ENCODE measurements at places on chromosomes 1 and 21.

DNA sequence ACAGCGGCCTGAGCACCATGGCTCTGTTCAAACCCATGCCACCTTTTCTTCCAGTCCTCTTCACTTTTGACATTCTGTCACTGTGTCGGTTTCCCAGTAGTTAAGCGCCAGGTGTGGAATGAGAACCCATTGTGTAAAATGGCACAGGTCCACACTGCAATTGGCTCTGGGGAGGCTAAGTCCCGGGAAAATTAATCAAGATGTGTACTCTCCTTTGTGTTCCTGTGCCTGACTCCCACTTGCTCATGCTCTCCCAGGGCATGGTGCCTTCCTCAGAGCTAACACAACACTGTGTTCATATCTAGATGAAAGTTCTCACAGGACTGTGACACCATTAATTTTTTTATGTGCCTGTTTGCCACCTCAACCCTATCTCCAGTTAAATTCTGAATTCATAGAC, 59.0 kb upstream of the BTG3 start:
- no peaks in the 10 kb centered on the region for H3K36me3 ChIP-seq
- H3K27ac ChIP-seq = no peak overlapping the region
- H3K4me1 ChIP-seq = no peaks in the 10 kb centered on the region
- no peaks in the 10 kb centered on the region for H3K27me3 ChIP-seq

DNA sequence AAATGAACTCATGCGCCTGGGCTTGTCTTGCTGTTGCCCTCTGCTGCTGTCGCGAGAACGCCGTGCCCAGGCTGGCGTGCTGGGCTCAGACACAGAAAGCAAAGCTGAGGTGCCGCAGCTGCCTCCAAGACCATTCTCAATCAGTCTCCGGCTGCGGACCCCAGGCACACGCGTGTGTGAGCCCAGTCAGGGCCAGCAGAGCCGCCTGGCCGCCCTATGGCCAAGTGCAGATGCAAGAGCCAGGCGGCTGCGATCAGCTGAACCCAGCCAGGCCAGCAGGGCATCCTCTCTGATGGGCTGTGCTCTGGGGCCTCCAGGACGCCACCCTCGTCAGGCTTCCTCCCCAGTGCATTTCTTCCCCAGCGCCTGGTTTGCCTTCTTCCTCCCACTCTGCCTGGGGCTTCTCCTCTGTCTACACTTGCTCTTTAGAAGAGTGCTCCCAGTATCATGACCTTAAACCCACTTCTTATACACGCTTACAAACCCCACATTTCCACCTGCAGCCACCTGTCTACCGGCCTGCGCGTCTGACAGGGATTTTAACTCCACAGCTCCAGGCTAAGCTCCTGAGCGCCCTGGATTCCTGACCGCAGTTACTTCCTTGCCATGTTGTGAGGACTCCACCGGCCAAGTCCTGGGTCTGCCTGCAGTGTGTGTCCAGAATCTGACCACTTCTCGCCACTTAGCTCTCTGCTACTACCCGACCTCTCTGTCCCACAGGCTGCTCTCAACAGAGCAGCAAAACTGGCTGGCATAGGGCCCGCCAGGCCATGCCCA, 21.7 kb upstream of the LRRC47 start:
- no peak for DNase-seq
- H3K27ac ChIP-seq = no peak overlapping the region
- H3K4me3 ChIP-seq = no peak overlapping the region
- H3K27me3 ChIP-seq = no peaks in the 10 kb centered on the region
- no peaks in the 10 kb centered on the region for H3K4me1 ChIP-seq

DNA sequence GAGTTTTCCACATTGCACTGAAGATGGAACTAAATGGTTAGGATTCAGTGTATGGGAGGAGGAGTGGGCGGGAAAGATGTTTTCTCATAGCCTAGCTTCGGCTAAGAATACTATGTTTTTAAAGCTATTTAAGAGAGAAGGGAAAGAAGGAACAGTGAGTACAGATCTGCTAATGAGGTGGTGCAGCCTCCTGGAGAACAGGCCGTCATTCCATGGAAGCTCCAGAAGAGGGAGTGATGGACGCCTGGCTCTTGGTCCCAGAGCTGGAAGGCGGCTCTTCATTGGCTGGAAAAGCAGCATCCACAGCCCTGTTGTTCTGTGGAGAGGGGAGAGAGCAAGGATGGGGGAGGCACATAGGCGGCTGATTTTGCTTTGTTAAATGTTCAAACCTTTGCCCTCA, 6.9 kb downstream of the CAMK1G start:
- peaks cover 2% of the 10 kb centered on the region for H3K4me1 ChIP-seq
- H3K36me3 ChIP-seq = no peaks in the 10 kb centered on the region
- no peak overlapping the region for H3K4me3 ChIP-seq

DNA sequence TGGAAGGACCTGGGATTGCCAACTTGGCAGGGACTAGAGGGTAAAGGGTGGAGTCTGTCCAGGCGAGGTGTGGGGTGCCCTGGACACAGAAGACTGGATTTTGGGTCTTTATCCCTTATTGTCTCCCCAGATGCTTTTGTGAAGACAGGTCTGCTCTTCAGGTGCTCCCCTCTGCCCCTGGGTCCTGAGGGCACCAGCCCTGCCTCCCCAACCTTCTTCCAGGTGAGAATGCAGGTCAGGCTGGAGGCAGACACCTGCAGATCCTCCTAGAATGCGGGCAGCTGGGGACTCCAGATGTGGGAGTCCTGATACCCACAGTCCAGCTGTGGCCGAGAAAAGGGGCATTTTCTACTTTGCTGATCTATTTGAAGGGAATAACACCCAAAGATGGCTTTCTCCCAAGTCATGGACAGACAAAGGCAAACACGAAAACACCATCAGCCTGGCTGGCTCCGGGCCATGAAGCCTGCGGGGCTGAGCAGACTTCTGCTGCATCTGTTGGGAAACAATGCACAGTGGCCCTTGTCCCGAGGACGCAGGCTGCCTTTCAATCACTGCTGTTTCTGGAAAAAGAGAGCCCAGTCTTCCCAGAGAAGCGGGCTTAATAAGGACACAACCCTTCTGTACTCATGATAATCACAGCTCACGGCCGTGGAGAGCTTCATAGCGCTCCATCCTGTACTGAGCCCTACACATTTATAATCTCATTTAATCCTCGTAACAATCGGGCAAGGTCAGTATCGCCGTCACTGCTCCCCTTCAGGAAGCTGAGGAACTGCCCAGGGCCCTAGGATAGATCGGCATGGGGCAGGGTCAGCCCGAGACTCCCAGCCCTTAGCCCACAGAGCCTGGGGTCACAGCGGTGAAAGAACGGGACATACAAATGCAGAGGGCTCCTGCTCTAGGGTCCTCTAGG, 62.0 kb upstream of the ABCG1 start:
- DNase-seq = peak; percentile 49
- no peak overlapping the region for H3K4me3 ChIP-seq
- no peaks in the 10 kb centered on the region for H3K4me1 ChIP-seq
- no peak overlapping the region for H3K27ac ChIP-seq

- no peaks in the 10 kb centered on the region for H3K27me3 ChIP-seq
- no peak overlapping the region for H3K27ac ChIP-seq
- no peaks in the 10 kb centered on the region for H3K36me3 ChIP-seq
These were observed 57.1 kb downstream of the TGFB2 start for GRCh38 chr1:218401998-218402785.

GRCh38 chr1:241817956-241818612, 29.9 kb upstream of the EXO1 start:
- no peaks in the 10 kb centered on the region for H3K36me3 ChIP-seq
- H3K4me1 ChIP-seq = no peaks in the 10 kb centered on the region
- DNase-seq = no peak
- no peak overlapping the region for H3K4me3 ChIP-seq
- H3K27me3 ChIP-seq = no peaks in the 10 kb centered on the region
- no peak overlapping the region for H3K27ac ChIP-seq

DNA sequence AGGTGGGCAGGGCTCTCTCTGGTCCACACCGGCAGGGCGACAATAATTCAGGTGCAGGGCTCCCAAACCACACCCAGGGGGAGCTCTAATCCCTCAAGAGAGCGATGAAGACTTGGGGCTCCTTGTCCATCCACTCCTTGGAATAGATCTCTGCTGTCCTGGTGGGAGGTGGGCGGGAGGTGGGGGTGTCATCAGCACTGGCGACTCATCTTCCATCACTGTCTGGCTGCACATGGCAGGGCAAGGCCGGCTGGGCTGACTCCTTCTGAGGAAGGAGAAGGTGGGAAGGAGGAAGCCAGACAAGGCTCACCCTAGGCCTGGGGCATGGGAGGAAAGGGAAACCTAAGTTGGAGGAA, 29.3 kb downstream of the TNNT2 start:
- H3K4me3 ChIP-seq = no peak overlapping the region
- H3K36me3 ChIP-seq = no peaks in the 10 kb centered on the region
- DNase-seq = peak; percentile 24
- no peak overlapping the region for H3K27ac ChIP-seq
- H3K27me3 ChIP-seq = no peaks in the 10 kb centered on the region

DNA sequence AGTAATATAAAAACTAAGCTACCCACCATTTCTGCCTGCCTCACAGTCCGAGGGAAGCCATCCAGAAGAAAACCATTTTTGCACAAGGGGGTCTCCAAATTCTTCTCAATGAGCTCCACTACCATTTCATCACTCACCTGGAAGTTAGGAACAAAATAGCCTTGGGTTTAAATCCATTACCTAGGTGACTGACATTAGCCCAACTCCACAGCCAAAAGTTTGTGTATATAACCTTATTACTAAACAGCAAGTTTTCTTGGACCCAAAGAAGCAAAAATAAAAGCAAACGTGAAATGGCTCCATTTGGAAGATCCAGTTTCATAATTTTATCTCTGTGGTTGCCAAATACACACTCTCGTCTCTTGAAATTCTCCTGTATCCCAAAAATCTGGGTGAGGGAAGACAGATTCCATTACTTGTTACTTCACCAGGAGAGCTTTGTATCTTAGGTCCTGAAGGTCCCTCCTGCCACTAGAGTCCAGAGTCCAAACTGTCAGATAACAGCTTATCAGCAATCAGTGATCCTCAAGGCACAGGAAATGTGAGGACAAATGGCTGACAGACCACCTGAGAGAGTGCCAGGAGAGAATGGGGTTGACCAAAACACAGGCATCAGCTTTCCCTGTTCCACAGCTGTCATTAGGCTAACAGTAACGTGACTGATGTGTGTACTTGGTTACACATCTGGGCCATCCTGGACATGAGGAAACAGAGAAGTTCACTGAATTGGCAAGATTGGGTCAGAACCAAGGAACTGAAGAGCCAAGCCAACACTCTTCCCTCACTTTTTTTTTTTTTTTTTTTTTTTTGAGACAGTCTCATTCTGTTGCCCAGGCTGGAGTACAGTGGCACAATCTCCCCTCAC, 14.9 kb downstream of the AK2 start:
- no peak for DNase-seq
- H3K4me1 ChIP-seq = no peaks in the 10 kb centered on the region
- no peak overlapping the region for H3K27ac ChIP-seq
- H3K36me3 ChIP-seq = peaks cover 48% of the 10 kb centered on the region
- H3K27me3 ChIP-seq = no peaks in the 10 kb centered on the region

DNA sequence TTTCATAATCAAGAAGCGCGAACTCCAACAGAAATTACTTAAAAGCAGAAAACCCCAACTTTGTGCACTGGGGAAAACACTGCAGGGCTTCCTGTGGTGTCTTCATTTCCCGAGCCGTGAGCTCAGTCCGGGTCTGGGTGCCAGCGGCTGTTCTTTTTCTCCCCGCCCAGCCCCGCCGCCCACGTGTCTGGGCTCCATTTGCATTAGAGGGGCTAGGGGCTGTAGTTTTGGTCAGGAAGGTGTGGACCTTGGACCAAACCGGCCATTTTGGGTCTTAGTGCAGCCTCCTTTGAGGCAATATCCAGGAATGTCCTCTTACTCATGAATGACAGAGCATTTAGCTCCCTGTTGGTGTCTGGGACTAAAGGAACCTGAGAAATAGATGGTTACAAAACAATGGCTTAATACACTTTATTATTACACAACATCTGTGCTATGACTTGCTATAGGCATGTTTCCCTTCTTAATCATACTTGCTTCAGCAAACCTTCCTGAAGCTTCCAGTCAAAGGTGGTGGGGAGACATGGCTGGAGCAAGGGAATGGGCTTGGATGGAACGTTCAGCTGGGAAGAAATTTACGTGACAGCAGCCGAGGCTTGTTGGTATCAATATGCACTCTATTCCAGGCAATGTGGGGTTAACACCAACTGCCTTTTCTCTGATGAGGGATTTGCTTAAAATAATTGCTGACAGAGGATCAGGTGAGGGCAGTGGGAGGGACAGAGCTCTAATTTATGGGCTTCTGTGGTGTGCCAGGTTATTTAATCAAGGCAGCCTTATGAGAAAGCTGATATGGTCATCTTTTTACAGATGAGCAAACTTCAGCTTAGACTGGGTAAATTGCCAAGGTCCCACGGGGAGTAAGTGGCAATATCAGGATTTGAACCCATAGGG, 1.1 kb downstream of the AGTRAP start:
- H3K36me3 ChIP-seq = no peaks in the 10 kb centered on the region
- H3K27me3 ChIP-seq = no peaks in the 10 kb centered on the region
- DNase-seq = peak; percentile 36
- peak overlapping the region; percentile 93 for H3K4me3 ChIP-seq

- H3K36me3 ChIP-seq = no peaks in the 10 kb centered on the region
- peaks cover 41% of the 10 kb centered on the region for H3K4me1 ChIP-seq
- no peak overlapping the region for H3K27ac ChIP-seq
- no peaks in the 10 kb centered on the region for H3K27me3 ChIP-seq
- H3K4me3 ChIP-seq = no peak overlapping the region
These were observed 29.1 kb downstream of the EIF2D start for GRCh38 chr1:206582971-206583706.

GRCh38 chr1:18949686-18950400, 6.6 kb downstream of the IFFO2 start:
- H3K36me3 ChIP-seq = no peaks in the 10 kb centered on the region
- peak overlapping the region; percentile 48 for H3K4me3 ChIP-seq
- H3K27ac ChIP-seq = peak overlapping the region; percentile 91
- no peaks in the 10 kb centered on the region for H3K27me3 ChIP-seq

- H3K27me3 ChIP-seq = no peaks in the 10 kb centered on the region
- peaks cover 26% of the 10 kb centered on the region for H3K4me1 ChIP-seq
- H3K36me3 ChIP-seq = no peaks in the 10 kb centered on the region
These were observed 997 bp downstream of the CASZ1 start for GRCh38 chr1:10795276-10796021.

- no peak for DNase-seq
- H3K27ac ChIP-seq = no peak overlapping the region
- H3K27me3 ChIP-seq = no peaks in the 10 kb centered on the region
- no peaks in the 10 kb centered on the region for H3K36me3 ChIP-seq
These were observed 655.4 kb upstream of the B3GALT2 start for GRCh38 chr1:193841857-193842256.

DNA sequence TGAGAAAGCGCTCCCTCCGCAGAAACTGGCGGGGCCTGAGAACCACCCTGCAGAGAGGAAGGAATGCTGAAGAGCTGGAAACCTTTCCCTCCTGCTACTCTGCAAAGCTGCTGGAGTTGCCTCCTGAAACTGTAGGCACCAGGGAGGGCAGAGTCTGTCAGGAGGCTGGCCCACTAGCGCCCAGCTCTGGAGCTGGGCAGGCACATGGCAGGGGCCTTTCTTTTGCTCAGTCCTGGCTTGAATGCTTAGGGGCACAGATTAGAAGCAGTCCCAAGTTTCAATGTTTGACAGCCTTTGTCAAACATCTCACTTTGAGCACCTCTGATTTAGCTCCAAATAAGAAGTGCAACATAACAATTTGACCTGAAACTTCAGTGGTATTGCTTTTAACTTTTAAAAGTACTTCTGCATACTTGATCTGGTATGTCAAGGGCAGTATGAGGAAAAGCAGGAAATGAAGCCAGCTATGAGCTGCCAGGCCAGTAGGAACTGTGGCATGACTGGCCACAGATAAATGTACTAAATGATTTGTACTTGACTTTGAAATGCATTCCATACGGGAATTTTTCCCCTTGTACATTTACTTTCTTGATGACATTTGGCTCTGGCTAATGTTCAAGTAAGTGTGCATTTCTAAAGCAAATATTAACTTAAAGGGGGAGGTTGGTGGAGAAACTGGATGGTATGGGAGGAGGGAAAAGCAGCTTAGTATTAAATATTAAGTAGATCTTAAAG, 7.2 kb downstream of the C1orf116 start:
- no peaks in the 10 kb centered on the region for H3K36me3 ChIP-seq
- no peak overlapping the region for H3K4me3 ChIP-seq
- peak; percentile 76 for DNase-seq
- no peaks in the 10 kb centered on the region for H3K27me3 ChIP-seq

Data from adrenal gland (tissue), 19 donors.